RWPE2 (cell line): ENCODE measurements at places on chromosomes 2 and 18.

DNA sequence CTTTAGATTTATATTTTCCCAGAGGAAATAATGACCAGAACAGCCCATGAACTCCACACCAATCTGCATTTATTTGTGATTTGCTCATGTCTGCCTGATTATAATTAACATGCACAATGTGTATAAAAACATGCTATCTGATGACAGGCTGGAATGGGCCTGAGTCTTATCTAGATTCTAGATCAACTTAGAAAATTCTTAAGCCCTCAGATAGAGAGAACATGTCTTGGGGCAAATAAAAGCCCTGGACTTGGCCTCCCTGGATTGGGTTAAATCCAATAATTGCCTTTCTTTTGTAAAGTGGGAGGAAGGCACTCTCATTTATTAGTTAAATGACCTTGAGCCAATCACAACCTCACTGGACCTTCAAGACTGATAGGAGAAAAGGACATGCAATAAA, 61.8 kb downstream of the EVA1A start:
- no peak for DNase-seq

GRCh38 chr2:201255408-201256033, 4.8 kb upstream of the CASP8 start:
- no peak for DNase-seq

DNA sequence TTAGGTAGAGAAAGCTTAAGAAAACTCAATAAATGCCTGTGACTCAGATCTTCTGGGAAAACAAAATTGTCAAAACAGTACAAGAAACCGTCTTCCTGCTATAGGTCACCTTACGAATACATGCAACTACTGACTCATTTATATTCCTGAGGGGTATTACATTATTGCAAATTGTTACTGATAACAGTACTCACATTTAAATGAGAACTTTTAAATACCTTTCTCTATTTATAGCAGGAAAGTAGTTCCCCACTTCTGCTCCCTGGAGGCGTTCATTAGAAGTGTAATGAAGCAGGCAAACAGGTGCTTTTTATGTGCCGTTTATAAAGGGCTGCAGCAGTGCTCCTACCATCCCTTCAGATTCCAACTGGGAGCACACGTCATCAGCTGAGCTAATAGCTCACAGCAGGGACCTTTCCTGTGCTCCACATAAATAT, 65.1 kb upstream of the RPRM start:
- no peak for DNase-seq

- DNase-seq: no peak
Measured at GRCh38 chr2:216003876-216004696, 9.3 kb downstream of the MREG start.

GRCh38 chr2:235532307-235532706, 38.5 kb downstream of the AGAP1 start:
- no peak for DNase-seq

- no peak for DNase-seq
Measured at GRCh38 chr2:215791481-215791937, 221.8 kb downstream of the MREG start.

GRCh38 chr2:237026981-237027711, 58.5 kb upstream of the COPS8 start:
- DNase-seq: no peak

DNA sequence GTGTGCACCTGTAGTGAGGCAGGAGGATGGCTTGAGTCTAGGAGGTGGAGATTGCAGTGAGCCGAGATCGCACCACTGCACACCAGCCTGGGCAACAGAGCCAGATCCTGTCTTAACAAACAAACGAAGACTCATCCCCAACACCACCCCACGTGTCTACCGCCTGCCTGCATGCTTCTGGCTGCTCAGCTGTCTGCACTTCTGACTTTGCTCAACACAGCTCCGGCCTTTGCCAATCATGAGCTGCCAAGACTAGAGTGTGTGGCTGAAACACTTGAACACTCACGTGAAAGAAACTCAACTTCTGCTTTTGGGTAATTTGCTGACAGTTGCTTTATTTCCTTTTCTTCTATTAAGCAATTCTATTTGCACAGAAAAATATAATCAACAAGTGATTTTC, 32.1 kb upstream of the SP3 start:
- DNase-seq: no peak

DNA sequence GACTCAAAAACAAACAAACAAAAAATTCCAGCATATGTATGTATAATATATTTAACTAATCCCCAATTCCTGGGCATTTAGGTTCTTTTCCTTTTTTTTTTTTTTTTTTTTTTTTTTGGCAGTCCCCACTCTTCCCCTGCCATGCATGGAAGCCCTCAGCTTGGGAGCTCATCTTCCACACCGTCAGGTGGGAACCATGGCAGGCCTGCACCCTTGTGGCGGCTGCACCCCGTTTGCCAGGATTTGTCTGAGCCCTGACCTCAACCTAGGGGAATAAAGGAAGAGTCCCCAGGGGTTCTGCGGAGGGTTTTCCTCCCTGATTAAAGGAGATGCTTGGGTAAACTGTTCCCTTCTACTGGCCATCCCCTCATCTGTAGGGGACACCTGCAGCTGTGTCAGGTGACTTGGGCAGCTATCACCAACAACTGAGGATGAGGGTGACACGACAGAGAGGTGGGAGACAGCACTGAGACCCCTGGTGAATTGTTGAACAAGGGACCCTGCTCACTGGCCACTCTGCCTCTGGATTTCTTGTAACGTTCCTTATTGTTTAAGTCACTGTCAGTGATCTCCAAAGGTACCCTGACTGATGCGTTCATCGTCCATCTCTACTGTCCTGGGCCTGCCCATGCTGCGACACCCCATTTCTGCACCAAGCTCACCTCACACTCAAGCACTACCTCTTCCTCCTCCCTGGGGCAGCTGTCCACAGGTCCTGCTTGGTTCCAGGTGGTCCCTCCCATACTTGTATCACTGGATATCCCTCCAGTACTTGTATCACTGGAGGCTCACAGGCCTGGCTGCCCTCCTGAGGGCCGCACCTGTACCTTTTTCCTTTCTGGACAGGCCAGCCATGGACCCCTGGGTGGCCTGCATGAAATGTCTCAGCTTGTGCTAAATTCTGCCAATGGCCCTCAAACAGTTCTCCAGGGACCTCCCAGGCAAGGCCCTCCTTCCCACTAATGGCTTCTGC, 14.5 kb downstream of the TMEM185B start:
- no peak for DNase-seq

DNA sequence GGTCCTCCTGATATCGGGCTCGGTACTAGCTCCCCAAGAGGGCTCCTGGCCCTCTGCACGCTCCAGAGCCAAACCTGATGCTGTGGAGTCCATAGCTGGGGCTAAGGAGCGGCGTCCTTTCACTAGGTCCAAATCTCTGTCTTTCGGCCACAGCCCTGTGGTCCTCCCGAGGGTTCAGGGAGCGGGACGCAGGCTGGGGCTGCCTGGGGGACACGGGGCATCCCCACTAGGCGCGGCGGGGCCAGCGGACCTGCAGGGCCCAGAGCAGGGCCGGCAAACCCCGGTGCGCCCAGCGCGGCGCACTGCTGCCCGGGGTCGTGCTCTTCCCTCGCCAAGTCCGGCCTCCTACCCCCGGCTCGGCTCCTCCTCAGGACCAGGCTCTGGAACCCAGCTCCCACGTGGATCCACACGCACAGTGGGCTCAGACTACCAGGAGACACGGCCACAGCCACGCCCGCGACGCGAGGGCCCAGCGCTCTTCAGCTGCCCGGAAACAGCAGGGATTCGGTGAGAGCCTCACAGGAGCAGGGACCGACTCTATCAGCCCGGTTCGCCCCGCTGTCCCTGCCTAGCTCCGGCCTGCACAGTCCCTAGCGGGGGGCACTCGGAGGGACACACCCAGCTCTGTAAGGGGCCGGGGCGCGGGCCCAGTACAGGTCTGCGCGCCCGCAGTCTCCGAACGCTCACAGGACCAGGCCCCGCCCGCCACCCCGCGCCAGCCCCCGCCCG, 593 bp downstream of the ZNF514 start:
- no peak for DNase-seq

- no peak for DNase-seq
Measured at GRCh38 chr2:110713513-110714362, 18.6 kb upstream of the ACOXL start.

- DNase-seq: no peak
Measured at GRCh38 chr2:172213116-172213860, 110.6 kb upstream of the DLX2 start.

GRCh38 chr18:9507565-9508088, 32.3 kb downstream of the RALBP1 start:
- no peak for DNase-seq

GRCh38 chr2:231362555-231363184, 32.8 kb upstream of the B3GNT7 start:
- DNase-seq: peak; percentile 36

- DNase-seq: no peak
Measured at GRCh38 chr2:40043641-40044040, 264.6 kb upstream of the THUMPD2 start.

- no peak for DNase-seq
Measured at GRCh38 chr2:8253781-8254180, 428.1 kb upstream of the ID2 start.

DNA sequence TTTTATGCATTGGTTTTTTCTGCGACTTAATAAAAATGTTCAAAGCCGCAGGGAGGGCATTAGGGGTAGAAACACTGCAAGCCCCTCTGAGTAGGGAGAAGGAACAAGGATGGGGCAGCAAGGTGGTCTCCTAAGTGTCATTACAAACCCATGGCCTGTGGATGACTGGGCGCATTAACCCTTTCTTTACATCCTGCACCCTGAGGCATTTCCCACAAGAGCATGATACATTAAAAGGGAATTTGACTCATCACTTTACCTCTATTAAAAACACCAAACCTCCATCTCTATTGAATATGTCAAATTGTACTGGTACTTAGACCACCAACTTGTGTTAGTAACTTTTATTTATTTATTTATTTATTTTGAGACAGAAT, 112.5 kb downstream of the VIT start:
- DNase-seq: no peak

DNA sequence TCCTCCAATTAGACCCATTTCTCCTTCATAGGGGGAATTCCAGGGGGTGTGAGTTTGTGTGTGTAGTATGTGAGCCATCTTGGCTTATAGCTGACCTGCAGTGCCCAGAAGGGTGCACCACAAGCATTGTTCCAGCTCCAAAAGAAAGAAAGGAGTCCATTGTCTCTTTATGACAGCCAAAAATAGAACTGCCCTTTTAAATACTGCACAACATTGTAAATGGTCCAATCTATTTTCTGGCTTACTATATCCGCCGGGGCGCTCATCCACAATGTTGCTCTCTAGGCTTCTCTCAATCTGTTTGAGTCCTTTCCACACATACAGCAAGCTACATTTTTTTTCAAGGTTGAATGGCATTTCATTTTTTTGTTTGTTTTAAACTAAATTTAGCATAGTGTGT, 517.5 kb downstream of the STK39 start:
- no peak for DNase-seq

DNA sequence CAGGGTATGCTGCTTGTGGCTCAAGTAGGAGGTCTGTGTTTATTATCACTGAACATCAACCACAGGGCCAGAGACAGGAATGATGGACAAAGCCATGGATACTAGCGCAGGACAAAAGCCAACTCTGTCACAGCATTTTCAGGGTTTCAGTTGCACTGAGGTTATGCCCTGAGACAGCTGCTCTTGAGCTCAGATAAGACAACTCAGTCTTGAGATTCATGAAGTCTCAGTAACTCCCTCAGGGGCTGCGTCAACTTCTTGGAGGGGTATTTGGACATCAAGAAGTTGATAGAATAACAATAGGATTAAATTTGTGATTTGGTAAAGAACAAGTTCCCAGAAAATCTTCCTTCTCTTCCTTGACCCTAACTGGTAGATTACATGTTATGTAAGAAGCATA, 287.0 kb upstream of the SLC14A2 start:
- DNase-seq: no peak

DNA sequence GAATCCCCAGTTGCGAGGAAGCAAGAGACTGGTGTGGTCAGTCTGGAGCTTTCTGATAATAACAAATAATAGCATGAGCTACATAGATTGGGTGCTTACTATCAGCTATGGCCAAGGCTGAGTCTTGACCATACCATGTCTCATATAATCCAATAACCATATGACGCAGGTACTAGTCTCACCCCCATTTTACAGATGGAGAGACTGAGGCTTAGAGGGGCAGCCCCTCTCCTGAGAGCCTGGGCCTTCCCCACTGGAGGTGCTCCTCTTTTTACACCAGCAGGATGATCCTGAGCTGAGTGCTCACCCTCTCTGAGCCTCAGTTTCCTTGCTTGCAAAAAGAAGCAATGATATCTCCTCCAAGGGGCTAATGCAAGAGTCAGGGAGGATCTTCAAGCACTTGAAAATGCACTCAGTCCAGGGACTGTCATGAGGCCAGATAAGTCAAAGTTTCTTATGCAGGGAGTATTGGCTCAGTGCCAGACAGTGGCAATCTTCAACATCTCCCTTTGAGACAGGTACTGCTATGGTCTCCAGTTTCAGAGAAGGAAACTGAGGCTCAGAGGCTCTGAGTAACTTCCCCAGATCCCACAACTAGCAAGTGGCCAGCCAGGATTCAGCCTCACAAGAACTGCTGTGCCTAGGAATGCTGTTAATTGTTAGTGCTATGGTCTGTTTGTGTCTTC, 149.7 kb downstream of the TFCP2L1 start:
- no peak for DNase-seq

DNA sequence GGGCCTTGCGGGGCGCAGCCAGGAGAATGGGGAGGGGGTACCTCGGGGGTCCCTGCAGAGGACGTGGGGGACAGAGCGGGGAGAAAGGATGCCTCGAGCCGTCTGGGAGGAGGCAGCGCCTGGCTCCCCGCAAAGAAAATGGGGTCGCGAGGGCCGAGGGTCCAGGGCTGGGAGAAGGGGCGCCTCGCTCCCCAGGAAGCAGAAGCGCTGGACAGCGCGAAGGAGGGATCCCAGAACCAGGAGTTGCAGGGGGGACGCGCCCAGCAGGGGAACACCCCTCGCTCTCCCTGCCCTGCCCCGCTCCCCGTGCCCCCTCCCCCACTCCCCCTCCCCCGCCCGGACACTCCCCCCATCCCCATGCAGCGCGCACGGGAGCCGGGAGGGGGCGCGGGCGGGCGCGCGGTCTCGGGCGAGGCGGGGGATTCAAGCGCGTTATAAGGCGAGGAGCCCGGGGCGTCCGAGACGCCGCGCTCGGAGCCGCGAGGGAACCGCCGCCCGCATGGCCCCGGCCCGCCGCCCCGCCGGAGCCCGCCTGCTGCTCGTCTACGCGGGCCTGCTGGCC, at the start of gene ERFE:
Gene ERFE (plus strand): TSS at position 462 of the 562 bp plus-strand sequence. CDS start 38 bp downstream, at position 500.
- no peak for DNase-seq

- DNase-seq: no peak
Measured at GRCh38 chr2:119451336-119452050, 19.8 kb downstream of the TMEM37 start.

- DNase-seq: no peak
Measured at GRCh38 chr18:13514558-13514957, 211.8 kb downstream of the FAM210A start.
